ENCODE measurements at places on chromosomes 12 and 14.
A peak's percentile ranks its signal among the peaks of the same experiment; 100 is the strongest.

DNA sequence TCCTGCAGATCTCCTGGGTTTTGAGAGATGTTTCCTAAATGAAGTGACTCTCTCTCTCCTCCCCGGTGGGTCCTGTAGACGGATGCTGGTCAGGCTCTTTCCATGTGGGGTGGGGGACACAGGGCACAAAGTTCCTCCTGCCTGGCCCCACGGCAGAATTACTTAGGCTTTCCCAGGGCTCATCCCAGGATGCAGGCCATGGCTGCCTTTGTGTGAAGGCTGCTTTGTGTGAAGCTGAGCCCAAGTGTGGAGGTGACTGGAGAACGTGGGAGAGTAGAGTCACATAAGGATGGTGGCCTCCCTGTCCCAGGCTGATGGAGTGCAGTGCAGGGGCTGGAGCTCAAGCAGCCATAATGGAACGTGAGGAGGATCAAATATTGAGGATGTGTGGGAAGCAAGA, 200.2 kb downstream of the ADGRD1 start:
- DNase-seq: no peak

GRCh38 chr12:6113691-6114475, 10.6 kb downstream of the VWF start:
- no peak for DNase-seq

GRCh38 chr12:68977909-68978610, 45.1 kb upstream of the CPM start:
- DNase-seq: no peak

DNA sequence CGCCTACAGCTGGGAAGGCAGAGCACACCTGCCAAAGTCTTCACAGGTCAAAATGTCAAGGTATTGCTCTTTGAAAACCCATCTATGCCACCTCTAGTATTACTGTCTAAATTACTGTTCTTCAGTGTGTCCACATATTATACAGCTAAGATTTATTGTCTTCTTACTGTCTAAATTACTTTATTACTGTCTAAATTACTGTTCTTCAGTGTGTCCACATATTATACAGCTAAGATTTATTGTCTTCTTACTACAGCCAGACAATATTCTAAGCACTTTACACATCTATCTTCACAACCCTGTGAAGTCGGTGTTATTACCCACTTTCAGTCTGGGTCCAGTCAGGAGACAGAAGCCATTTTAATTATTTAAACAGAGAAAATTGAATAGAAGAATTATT, 173.9 kb downstream of the MYRFL start:
- no peak for DNase-seq

DNA sequence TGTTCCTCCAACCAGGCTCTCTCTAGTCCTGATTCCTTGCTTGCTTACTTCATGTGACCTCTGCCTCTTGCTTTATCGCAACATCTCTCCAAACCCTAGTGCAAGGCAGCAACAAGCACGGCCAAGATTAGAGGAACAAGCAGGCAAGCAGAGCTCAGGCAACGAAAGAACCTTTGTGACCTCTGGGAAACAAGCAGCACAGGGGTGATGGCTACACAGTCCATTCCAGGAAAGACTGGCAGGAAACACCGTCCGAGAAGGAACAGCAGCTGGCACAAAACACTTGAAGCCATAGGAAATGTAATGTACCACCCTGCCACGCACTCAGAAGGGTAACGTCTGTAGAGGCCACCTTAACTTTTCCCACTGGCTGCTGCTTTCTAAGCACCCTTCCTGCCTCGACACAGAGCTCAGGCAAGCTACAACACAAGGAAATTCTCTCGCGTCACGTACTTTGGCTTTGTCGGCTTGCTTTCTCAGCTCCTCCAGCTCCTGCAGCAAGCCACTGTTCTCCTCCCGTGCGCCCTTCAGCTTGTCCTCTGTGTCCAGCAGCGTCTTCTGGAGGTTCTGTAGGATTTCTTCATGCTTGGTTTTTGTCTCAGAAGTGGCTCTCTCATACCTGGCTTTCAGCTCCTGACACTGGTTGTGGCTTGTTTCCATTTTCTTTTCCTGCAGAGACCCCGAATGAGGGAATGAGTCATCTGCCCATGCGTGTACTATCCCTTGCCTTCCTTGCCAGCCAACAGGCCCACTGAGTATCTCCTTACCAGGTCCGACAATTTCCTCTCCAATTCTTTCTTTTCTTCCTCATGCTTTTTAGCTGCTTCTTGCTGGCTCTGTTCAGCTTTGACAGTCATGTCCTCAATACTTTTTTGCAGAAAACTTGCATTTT, 61.4 kb upstream of the VPS33A start:
- no peak for DNase-seq

DNA sequence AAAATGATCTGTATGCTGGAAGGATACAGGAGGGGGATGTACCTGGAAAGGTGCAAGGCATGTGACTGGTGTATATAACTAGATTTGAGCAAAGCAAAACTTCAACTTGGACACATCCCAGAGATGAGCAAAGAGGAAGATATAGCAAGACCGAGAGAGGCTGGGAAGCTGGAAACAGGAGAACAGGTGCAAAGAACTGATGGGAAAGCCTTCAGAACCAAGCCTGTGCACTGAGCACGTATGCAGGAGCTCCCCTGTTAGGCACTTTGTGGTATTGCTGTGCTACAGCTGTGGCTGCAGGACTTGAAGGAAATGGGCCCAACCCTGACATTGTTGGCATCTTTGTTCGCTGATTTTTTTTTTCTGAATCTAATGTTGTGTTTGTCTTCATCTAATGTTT, 120.7 kb upstream of the PWP1 start:
- no peak for DNase-seq

- no peak for DNase-seq
These were observed 246.7 kb upstream of the FKBP4 start for GRCh38 chr12:2548081-2548480.

GRCh38 chr14:60326274-60326673, 77.3 kb downstream of the PPM1A start:
- DNase-seq: no peak

DNA sequence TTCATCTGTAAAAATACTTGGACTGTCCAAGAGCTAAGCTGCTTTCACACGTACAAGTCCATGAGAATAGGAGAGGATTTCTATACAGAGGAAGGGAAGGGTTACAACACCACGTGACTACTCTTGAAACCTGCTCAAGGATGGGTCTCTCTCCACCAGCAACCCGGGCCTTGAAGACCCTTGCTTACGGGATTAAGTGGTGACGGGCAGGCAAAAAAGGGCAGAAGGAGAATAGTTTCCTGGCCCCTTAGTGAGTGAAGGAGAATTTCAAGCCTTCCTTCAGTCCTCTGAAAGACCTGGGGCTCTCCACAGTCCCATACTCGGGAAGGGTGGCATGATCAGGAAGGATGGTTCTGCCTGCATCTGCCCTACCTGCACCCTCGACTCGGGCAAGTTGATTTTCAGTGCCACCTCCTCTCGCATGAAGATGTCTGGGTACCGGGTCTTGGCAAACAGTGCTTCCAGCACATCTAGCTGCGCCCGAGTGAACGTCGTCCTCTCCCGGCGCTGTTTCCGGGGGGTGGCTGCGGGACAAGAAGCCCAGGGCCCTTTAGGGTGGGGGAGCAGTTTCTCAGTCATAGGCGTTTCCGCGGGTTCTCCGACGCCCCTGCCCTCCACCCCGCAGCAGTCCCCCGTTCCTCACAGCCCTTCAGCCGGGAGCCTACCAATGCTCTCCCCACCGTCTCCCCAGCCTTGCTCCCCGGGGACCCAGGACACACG, 6.3 kb downstream of the OTX2 start:
- no peak for DNase-seq

DNA sequence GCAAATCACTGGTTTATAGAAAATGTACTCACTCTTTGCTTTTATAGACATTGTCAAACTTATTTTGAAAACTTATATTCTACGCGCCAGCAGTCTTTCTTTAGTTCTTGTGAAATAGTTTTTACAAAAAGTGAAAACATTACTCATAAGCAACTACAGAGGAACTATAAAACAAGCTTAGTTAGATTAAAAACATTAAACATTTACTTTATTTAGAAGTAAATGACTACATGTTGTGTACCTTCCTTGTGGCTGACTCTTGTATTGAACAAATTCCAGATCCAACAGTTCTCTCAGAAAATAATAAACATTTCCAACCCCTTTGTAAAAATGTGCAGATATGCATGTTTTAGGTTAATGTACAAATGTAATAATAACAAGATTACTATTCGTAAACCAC, 198.5 kb downstream of the SOX5 start:
- no peak for DNase-seq

GRCh38 chr12:88327276-88327675, 185.2 kb downstream of the TMTC3 start:
- DNase-seq: no peak

GRCh38 chr14:105028251-105028927, 7.5 kb upstream of the CDCA4 start:
- DNase-seq: no peak

GRCh38 chr14:91482263-91483013, 27.7 kb downstream of the PPP4R3A start:
- no peak for DNase-seq

GRCh38 chr14:34012978-34013720, 62.3 kb upstream of the EGLN3 start:
- no peak for DNase-seq

- DNase-seq: peak; percentile 55
These were observed 8.6 kb upstream of the GPR68 start for GRCh38 chr14:91252871-91253794.

- no peak for DNase-seq
These were observed 11.7 kb downstream of the SSH1 start for GRCh38 chr12:108845696-108846095.

GRCh38 chr14:69957986-69958385, 78.8 kb downstream of the SMOC1 start:
- no peak for DNase-seq

DNA sequence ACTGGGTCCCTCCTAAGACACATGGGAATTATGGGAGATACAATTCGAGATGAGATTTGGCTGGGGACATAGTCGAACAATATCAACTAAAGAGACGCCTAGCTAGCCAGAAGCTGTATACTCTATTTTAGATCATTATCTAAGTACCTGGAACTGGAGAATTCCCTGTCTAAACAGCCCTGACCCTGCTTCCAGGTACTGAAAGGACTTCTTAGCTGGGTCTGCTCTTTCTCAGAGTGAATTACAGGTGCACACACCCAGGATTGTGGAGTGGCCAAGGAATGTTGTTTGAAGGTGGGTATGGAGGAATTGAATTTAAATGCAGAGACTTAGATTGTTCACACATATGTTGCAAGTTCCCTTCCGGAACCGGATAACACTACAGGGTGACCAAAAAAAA, 733.0 kb downstream of the RPS29 start:
- DNase-seq: no peak

- no peak for DNase-seq
These were observed 12.2 kb upstream of the CLMN start for GRCh38 chr14:95331708-95332408.

DNA sequence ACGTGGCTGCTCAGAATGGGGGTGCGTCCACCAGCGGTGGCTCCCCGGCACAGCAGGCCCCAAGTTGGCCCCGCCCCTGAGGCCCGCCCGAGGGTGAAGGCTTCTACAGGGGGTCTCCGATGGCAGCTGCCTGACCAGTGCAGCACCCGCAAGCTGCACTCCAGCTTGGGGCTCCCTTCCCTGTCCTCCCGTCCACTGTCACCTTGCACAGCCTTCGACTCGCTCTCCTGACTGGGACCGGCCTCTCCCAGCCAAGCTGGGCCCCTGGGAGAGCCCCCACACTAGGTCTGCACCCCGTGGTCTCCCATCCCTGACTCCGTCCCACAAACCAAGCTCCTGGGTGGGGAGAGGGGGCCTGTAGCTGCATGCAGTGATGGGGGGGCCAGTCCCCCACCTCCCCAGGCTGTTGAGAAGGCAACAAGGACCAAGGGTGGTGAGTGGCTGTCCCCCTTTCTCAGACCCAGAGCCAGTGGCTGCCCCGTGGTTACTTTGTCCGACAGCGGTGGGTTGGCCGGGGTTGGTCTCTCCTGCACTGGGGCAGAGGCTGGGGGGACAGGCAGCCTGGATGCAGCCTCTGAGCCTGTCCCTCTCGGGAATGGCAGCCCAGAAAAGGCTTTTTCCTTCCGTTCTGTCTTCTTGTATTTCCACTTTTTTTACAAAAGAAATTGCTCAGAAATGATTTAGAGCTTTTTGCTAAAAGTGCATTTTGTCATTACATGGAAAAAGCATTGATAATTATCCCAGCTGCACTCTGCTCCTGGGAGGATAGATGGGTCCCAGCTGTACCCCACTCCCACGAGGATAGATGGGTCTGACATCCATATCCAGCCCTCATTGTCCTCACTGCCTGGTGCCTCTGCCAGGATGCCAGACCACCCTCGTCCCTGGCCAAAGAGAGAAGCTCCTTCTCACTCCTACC, 217.0 kb downstream of the KIF26A start:
- no peak for DNase-seq

GRCh38 chr14:22131749-22132476, 457.1 kb downstream of the DAD1 start:
- DNase-seq: no peak

- DNase-seq: no peak
These were observed 2.3 kb downstream of the MEG3 start for GRCh38 chr14:100828031-100828769.

DNA sequence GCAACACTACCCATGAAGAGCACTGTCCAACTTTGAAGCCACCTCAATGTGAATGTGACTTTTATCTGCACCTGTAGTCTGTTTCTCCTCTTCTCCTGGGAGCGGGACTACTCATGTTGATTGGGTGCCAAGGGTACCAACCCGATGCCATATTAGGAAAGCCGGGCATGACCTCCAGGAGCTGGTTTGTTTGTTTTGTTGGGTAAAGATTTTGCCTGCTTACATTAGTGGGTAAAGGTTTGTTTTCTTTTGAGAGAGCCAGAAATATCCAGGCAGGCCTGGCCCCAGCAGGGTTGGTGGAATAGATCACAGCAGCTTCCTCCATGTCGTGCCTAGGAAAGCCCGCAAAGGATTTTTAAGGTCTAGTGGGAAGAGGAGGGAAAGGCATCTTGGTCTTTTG, 19.7 kb upstream of the ITPK1 start:
- DNase-seq: no peak

DNA sequence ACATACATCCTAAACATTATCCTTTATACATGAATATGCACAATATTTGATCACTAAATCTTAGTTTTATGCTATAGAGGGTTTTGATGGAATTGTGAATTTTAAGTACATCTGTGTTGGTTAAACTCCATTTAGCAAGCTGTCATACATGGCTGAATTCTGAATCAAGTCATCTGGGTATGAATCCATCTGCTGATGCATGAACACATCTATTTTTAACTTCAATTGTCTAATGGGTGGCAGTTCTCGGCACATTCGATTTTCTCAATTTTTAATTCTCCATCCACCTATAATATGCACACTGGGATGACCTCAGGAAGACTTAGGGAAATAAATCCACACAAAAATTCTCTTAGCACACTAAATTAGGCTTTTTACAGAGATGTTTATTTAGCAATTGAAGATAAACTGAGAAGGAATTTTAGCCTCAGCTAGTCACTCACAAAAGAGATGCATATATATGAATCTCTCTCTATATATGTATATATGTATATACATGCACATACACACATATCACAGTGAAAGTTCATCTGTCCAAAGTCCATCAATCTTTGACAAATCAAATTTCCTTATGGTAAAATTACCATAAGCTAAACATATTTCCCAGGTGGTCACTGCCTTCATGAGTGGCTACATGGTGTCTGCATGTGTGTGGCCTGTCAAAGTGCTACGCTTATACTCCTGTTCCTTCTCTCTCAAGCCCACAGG, 44.5 kb upstream of the VPS33A start:
- no peak for DNase-seq

Measured in activated T-helper 1 cell treated with anti-CD3 and anti-CD28 coated beads, Interleukin-12 subunit alpha, Interleukin-12 subunit beta, Interleukin-2, Interleukin-4 antibody, amounts not matched to agents 30 ng/mL and 10 ng/mL and 1 ng/mL, durations not matched to agents 14 hours and 24 hours and 36 hours (primary cell).